ENCODE measurements at places on chromosomes 7 and 10.

- no peak for DNase-seq
These were observed 50.8 kb downstream of the KCNH2 start for GRCh38 chr7:150927157-150927955.

DNA sequence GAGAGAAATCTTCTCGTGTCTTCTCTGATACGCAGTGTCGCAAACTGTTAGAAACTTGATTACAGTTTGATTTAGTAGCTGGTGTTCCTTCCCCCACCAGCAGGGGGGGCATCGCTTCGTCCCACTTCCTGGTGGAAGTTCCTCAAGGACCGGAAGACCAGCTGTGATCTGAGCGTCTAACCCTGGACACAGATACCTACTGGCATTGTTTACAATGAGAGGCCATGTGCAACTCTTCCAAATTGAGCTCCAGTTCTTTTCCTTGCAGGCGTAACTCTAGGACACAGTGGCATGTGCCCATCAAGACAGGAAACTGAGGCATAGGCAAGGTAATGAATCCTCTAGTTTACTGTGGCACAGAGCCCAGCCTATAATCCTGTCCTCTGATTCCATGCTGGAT is 219.0 kb downstream of the CCDC3 start:
- no peak for DNase-seq

DNA sequence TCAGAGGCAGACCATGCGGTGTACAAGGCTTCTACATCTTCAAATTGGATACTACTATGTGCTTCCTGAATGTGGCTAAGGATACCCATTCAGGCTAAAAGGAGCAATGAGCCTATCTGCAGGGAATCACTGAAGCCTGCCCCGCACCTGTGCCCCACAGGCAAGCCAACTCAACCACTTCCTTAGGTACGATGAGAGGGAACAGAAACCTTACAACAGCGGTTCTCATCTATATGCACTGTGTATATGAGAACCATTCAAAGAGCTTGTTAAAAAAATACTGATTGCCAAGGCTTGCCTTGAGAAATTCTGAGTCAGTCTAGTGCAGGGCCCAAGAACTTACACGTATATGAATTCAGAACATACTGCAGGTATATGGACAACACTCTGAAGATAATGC is 679.6 kb downstream of the PARD3 start:
- no peak for DNase-seq

DNA sequence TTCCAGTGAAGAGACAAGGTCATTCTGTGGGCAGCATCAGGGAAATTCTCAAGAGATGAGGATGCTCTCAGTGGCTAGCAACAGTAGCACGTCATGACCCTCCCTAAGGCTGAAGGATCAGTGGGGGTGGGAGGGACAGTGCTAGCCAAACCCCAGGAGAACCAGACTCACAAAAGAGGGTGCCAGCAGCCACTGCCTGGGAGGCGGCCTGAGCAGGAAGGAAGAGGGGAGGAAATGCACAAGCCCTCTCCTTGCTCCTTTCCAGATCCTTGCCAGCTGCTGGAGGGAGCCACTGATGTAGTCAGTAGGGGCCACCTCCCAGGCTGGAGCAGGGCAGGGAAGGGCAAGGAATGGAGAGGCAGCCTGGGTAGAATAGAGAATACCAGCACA is 302.7 kb downstream of the RPS24 start:
- no peak for DNase-seq

DNA sequence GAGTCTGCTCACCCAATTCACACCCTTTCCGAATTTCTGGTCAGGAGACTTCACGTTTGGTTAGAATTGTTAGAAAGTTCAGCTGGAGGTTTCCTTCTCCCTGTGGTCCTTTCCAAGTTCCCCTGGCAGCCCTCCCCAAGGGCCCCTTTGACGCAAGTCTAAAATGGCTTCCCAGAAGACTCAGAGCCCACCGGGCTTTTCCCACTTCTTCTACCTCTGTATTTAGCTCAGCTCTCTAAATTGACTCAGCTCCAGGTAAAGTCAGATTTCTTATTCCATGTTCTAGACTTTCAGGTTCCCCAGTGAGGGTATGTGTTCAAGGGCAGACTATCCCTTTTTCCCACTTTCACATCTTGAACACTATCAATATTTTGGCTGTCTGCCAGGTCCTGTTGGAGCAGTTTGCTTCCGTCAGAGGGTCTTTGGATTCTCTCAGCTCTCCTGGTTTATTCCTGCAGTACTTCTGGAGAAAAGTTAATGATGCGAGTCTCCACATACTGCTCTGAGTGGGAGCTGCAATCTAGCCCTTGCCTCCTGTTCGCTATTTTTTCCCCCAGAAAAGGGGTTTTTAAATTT is 53.1 kb upstream of the ZNF273 start:
- no peak for DNase-seq

DNA sequence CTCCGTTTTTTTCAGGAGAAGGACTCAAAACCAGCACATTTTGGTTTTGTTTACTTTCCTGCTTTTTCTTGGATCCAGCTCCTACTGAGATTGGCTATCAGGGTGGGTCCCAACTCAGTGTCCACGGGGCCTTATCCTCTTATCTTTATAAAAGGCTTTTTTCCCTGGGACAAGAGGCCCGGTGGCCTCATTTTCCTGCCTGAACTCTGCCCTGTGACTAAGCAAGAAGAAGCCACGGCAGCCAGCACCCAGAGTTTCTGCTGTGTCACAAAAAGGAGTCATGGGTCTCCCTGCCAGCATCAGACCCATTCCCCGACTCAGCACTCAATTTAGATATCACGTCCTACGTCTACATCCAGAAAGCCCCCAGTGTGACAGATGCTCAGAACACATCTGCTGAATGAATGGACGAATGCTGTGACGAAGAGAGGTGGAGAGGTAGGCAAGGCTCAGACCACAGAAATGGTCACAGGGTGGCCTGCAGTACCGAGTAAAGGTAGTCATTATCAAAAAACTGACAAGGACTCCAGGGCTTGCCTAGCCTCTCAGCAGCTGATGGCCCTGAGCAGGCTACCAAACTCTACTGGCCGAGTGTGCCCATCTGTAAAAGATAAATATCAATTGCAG is 16.7 kb downstream of the DLG5 start:
- DNase-seq: no peak

GRCh38 chr10:93259126-93259525 is 185.4 kb downstream of the CYP26A1 start:
- no peak for DNase-seq

DNA sequence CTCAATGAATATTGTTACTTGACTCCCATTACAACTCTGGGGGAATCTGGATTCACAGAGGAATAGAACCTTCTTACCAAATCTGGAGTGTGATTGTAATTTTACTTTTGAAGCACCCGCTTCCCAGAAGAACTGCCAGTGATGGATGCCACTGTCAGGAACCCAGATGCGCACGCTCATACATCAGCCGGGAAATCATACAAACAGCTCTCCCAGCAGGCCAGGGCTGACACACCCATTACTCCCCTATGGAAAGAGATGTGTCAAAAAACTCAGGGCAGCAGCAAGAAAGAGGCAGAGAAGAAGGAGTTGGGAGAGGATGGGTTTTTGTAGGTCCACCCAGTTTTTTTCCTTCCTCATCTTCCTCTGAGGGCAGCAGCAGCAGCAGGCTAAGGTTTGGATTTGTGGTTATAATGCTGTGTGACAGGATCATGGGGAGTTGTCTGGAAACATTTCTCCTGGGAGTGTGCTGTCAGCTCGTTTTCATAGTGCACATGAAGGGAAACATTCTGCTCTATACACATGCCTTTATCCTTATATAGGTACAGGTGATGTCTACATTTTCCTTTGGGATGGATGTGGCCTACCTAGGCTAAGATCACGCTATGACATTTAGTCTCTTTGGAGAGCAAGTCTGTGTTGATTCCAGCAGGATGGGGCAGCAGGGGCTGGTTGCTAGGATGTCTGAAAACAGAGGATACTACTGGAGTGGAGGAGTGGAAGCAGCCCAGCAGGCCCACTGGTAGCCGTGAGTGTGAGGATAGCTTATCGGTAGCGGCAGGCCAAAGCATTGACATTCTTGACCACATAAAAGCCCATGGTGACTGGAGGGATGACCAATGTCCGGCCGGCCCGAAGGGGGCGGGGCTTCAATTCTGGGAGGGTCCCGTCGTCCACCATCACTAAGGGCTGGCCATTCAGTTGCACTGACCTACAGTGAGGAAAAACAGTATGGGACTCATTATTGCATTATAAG is 12.4 kb upstream of the HPS1 start:
- no peak for DNase-seq

DNA sequence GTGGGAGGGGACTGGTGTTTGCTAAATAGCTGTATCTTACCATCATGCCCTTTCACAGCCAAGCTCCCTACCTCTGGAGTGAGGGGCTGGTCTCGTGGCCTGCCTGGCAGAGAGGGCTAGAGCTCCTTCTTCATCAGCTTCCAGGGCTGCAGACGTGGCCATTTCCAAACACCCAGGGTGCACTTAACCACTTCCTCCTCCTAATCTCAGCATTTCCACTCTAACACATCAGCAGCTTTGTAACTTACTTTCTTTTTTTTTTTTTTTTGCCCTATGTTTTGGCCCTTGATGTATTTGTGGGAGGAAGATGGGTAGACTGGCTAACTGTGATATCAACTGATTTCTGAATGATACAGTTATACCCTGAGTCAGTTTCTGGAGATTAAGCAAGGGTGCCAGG is 27.4 kb downstream of the LRRC4 start:
- DNase-seq: peak; percentile 6

GRCh38 chr10:98474628-98475027 is 27.9 kb upstream of the HPS1 start:
- no peak for DNase-seq

- DNase-seq: no peak
These were observed 21.9 kb downstream of the BNIP3 start for GRCh38 chr10:131959841-131960240.

DNA sequence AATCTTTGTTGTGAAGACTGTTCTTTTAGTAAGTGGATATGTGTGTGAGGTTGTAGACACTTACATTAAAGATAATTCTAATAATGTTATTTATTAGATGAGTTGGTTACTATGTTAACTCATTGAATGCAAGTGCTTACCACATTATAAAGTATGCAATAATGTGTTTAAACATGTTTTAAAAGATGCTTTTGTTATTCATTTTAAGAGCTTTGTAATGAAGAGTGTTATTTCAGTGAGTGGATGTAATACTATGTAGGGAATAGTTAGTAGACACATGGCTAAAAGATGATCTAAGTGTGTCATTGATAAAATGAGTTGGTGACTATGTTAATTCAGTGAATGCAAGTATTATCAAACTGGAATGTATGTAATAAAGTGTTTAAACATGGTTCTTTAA is 70.0 kb upstream of the VOPP1 start:
- no peak for DNase-seq

DNA sequence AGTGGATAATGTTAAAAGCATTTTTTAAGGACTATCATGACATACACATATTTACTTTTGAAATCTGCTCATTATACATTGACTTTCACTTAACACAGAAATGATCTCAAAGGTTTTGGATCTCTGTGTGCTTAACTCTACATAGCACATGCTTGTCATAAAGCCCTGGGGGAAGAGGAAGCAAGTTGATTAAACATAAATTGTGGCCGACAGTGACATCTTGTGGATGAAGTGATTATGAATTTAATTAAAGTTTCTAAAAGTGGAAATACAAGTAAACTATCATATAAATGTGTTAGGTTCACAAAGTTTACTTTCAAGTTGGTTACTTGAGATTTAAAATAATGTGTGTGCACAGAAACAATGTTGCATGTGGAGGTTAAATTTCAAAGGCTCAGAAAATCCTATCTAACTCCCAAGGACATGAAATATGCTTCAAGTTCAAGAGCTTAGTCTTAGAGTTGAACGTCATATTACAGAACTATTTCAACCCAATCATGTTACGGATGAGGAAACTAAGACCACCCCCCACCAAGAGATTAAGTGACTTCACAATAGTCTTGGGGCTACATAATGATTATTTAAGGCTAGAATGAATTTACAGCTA is 1247.8 kb downstream of the GATA3 start:
- DNase-seq: peak; percentile 77

DNA sequence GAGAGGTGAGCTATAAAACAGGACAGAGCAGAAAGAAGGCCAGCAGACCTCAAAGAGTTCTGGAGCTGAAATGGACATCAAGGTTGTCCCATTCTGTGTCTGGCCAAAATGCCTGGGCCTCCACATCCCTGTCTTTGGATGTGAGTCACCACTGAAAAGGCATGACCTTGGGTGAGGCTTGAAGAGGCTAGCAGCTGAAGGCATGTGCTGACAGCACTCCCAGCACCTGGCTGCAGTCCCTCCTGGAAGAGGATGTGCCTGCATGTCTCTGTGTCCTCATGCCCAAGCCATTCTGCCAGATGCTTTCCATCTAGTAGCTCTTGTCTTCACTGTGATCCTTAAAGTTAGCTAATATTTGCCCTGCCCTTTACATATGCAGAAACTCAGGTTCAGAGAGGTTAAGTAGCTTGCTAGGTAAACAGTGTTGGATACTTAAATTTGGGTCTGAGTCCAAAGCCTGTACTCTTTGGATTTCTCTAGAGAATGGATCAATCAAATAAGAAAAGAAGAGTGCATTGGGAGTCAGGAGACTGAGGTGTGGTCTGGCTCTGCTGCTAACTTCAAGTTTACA is 35.8 kb downstream of the HECW1 start:
- no peak for DNase-seq

- no peak for DNase-seq
These were observed 654 bp downstream of the MUC3A start for GRCh38 chr7:100949933-100950443.

DNA sequence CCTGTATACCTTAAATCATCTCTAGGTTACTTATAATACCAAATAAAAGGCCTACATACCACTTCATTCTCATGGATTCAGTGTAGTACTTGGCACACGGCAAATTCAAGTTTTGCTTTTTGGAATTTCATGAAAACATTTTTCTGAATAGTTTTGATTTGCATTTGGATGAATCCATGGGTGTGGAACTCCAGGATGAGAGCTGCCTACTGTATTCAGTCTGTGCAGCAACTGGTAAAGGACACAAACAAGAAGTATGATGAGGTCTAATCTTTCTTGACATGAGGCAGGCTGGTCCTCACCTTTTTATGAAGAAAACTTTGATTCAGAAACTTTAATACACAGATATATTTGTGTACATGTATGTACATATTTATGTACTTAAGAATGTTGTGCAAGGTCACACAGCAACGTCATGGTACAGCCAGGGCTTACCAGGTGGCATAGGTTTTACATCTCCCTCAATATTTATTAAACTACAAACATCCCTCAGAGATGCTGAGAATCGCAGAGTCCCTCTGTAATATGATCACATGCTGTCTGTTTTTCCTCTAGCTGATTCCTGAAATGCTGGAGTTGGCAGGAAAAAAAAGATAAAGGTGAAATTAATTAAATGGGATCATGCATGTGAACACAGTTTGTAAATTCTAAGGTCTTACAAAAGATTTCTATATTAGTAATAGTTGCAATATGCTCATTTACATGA is 239.6 kb downstream of the PRKG1 start:
- DNase-seq: no peak

Measured in T-helper 2 cell (primary cell).